A172 (cell line): ENCODE measurements at places on chromosomes 4 and X. TPM values are rescaled to one million over a fixed set of nuclear protein-coding genes. Genes with fewer than 3 reads are reported as not detected.

Gene TRIM61
- not detected in 2 replicates for total RNA-seq

- DNase-seq = no peak
Observed at GRCh38 chr4:99822734-99823133, 6.1 kb downstream of the DAPP1 start.

- peak; percentile 72 for DNase-seq
Observed at GRCh38 chr4:53558065-53558801, 33.1 kb downstream of the LNX1 start.

DNA sequence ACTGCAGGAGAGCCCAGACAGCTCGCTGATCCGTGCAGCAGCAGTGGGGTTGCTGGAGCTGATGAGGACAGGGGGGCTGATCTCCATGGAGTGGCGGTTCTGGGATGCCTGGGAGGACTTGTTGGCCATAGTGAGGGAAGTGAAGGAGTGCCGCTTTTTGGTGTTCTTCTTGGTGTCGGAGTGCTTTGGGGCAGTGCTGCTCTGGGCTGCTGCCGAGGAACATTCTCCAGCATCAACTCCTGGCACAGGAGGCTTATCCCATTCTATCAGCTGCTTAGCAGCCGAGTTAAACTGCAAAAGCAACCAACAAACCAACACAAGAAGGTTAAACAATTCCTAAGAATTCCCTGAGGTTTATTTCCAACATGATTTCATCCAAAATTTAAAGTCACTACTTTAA lies 126.3 kb upstream of the CBR4 start:
- DNase-seq = no peak

DNA sequence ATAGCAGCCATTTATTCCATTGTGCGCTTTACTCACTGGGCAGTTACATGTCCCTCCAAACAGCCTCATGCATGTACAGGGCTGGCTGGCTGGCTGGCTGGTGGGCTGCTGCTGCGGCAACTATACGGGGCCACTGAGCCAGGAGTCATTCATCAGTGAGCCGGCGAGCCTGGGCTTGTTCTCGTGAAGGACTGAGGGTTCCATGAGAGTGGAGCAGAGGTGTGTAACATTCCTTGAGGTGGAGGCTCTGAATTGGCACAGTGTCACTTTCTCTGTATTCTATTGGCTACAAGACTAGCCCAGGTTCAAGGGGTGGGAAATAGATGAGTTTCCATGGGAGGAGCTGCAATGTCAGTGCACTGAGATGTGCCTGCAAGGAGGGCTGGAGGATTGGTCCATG lies 89.1 kb downstream of the ARHGAP10 start:
- no peak for DNase-seq

DNA sequence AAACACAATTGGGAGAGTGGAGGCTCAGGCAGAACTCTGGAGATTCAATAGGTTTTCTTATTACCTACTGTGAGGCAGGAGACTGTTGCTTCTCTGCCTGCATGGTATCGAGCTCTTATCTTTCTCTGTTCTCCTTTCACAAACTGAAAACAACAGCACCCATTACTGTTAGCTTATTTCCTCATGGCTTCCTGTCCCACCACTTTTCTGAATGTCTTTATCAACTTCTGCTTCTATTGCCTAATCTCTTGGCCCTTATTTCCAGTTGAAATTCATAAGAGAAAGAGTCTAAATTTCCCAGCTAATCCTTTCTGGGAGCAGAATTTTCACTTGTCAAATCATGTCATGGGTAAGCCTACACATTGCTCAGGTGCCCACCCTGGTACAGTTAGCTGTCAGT lies 46.8 kb upstream of the NDST3 start:
- no peak for DNase-seq

DNA sequence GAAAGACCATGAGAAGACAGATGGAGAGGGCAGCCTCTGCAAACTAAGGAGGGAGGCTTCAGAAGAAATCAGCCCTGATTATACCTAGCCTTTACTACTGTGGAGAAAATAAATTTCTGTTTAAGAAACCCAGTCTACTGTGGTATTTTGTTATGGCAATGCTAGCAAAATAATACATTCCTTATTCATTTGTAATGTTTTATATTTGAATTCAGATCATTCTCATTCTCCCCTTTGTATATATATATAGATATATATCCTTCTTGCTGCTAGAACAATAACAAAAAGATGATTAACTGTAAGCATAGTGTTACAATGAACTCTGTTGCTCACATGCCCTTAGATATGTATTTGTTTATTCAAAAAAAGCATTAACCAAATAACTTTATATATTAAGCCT lies 22.5 kb downstream of the DMD start:
- DNase-seq = no peak

- no peak for DNase-seq
Observed at GRCh38 chr4:10832806-10833628, 148.4 kb upstream of the CLNK start.

- no peak for DNase-seq
Observed at GRCh38 chr4:112673686-112674085, 36.7 kb downstream of the LARP7 start.

Gene SLC7A11
- 23.8 and 61.0 TPM in 2 replicates for total RNA-seq

Gene C4orf50
- under 0.01 and 0.12 TPM in 2 replicates for total RNA-seq

DNA sequence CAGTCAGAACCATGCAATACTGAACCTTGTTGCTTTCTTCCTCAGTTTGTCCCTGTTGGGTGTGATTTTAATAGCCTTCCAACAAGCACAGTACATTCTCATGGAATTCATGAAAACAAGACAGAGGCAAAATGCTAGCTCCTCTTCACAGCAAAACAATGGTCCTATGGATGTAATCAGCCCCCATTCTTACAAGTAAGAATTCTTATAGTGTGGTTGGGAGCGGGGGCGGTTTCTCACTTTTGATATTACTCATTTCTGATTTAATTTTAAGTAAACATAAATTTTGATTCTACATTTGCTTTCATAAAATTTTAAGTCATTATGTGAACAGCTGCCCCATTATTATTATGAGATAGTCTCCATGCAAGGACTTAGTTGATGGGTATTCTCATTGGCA lies 80.8 kb upstream of the TLR2 start:
- no peak for DNase-seq

Gene NLGN4X
- total RNA-seq = 0.74 and 1.5 TPM in 2 replicates

Gene PNPLA4
- not detected in 2 replicates for total RNA-seq

Gene ZNF630
- 2.7 and 3.5 TPM in 2 replicates for total RNA-seq

DNA sequence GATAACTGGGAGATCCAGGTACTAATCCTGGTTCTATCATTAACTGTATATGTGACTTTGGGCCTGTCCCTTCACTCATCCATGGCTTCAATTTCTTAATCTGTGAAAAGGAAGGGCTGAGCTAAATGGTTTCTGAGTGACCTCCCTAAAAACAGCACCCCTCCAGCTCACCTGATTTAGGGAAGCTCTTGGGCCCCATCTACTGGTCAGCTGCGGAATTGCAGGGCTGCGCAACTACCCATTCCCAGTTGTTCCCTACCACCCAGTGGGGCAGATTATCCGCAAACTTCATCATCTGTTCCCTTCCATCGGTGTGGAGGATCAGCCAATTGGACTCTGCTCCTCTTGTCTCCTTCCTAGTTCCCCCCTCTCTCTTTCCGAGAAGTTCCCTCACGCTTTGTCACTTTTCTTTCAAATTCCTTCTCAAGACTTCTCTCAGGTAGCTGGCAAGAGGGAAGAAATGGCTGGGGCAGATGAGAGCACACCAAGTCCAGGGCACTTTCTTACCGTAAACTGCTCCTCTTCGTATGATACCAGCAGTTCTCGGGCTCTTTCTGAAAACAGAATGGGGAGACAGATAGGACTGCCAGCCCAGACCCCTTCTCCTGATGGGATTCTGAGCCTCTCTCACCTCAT lies 5.8 kb downstream of the LAS1L start:
- peak; percentile 27 for DNase-seq

GRCh38 chr4:85842540-85842939 lies 367.6 kb downstream of the ARHGAP24 start:
- DNase-seq = no peak

DNA sequence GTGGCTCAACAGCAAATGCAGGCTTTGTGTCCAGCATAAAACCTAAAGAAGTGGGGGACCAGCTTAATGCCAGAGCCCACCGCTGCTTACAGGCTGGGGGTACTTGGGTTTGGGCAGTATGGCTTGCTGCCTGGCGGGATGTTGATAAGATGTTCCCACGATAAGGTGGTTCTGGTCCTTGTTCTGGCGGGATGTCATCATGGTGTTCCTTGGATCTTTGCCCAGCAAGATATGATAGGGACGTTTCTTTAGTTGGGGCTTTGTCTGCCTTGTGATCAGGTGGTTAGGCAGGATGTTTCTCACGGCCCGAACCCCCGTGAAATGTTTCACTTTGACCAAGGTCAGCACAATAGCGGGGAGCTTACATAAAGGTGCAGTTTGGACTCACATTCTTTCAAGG lies 35.3 kb downstream of the PNPLA4 start:
- no peak for DNase-seq

Gene MAGEA11
- not detected in 2 replicates for total RNA-seq

DNA sequence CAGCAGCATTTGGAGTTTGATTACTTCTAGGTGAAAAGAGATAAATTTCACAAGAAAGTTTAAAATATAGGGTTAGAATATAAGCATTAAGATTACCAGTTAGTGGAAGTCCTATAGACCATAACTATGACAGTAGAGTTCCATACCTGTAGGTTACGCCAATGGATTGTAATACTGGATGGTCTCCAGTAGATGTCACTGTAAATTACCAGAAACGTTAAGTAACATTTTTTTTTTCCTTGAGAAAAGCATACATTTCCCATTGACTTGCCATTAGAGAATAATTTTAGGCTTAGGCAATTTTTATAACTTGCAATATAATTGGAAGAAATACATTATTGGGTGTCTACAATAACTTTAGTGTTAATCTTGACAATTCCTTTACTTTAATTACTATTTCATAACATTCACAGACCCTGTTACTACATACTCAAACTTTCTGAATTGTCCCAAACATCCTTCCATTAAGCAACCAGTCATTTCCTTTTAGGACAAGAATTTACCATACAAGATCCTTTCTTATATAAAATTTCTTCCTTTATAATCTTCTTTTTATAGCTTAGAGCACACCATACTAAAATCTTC lies 304.1 kb upstream of the TECRL start:
- DNase-seq = peak; percentile 2

Gene GLOD5
- not detected in 2 replicates for total RNA-seq

DNA sequence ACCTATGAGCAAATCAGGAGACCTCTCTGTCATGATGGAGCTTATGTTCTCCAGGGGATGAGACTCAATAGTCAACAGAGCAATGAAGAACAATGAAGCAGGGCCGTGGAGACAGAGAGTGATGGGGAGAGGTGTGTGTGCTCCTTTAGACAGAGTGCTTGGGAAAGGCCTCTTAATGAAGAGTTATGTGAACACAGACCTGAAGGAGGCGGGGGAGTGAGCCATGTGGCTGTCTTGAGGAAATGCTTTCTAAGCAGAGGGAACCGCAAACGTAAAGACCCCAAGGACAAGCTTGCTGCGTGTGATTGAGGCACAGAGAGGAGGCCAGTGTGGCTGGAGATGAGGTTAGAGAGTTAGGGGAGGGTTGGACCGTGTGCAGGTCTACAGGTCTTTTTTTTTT lies 53.1 kb downstream of the CHRNA9 start:
- DNase-seq = no peak

GRCh38 chr4:169649545-169650226 lies 29.3 kb downstream of the CLCN3 start:
- no peak for DNase-seq

GRCh38 chrX:99602107-99602506 lies 808.0 kb downstream of the PCDH19 start:
- no peak for DNase-seq

GRCh38 chrX:66919280-66919832 lies 280.5 kb upstream of the EDA2R start:
- no peak for DNase-seq

- DNase-seq = no peak
Observed at GRCh38 chrX:9573282-9574106, 108.6 kb downstream of the TBL1X start.

Gene SLC9B1
- 0.10 and 0.43 TPM in 2 replicates for total RNA-seq

- DNase-seq = peak; percentile 5
Observed at GRCh38 chr4:125097729-125098128, 217.0 kb upstream of the FAT4 start.

GRCh38 chrX:13489454-13489853 lies 79.9 kb upstream of the EGFL6 start:
- DNase-seq = peak; percentile 85

Gene MAGEA12
- total RNA-seq = 0.96 and 1.8 TPM in 2 replicates

Gene MAOB
- not detected in 2 replicates for total RNA-seq

- DNase-seq = peak; percentile 27
Observed at GRCh38 chr4:173013232-173013930, 155.2 kb upstream of the GALNT7 start.

- no peak for DNase-seq
Observed at GRCh38 chrX:132648895-132649294, 160.1 kb upstream of the MBNL3 start.

Gene BST1
- not detected in 2 replicates for total RNA-seq

- no peak for DNase-seq
Observed at GRCh38 chr4:182937268-182938204, 20.4 kb upstream of the DCTD start.

GRCh38 chr4:111454961-111455360 lies 690.3 kb upstream of the FAM241A start:
- DNase-seq = no peak

- DNase-seq = peak; percentile 20
Observed at GRCh38 chr4:46270986-46271596, 118.8 kb downstream of the GABRA2 start.

GRCh38 chr4:48247878-48248558 lies 21.6 kb downstream of the TEC start:
- no peak for DNase-seq

DNA sequence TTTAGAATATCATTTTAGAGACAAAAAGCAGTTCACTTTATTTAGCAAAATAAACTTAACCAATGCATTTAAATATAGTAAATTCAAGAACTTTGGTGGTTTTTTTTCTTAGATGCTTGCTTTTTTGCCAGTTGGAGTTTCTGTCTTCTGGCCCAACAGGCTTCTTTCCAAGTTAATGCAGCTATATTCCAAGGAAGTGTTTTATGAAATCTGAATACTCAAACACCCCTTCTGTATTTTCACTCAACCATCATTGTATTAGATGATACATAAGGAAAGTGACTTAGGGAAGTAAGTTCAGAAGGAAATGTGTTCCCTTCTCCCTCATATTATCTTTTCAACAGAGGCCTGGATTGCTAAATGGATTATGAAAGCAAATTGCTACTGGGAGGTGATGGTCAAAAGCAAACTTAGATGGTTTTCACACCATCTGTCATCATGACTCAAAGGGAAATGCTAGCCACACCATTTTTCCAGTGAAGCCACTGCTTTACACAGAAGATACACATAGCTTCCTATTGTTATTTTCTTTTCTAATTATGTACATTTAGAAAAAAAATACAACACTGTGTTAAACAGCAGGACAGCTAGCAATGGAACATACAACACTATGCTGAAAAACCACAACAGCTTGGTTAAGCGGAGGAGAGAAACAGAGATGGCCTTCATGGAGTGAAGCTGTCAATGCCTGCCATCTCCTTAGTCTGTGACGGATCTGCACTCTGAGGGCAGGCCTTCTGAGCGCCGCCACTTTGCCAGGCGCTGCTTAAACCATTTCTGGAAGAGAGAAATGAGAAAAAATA lies 32.9 kb downstream of the HOPX start:
- DNase-seq = no peak

GRCh38 chr4:19368800-19369199 lies 882.9 kb upstream of the SLIT2 start:
- DNase-seq = no peak

Gene ARHGAP6
- 0.28 and 0.38 TPM in 2 replicates for total RNA-seq

GRCh38 chrX:42219231-42219630 lies 295.9 kb upstream of the CASK start:
- peak; percentile 49 for DNase-seq
